ENCODE measurements at places on chromosomes 3 and 15. TPM values are rescaled to one million over a fixed set of nuclear protein-coding genes. Genes with fewer than 3 reads are reported as not detected.

SERPINI2 gene
- total RNA-seq = not detected

KLHL40 gene
- not detected for total RNA-seq

WDR93 gene
- not detected for total RNA-seq

RGMA gene
- 16.0 TPM for total RNA-seq

TEX9 gene
- 33.4 TPM for total RNA-seq

CLEC3B gene
- 248 TPM for total RNA-seq

CHL1 gene
- 64.8 TPM for total RNA-seq

ONECUT1 gene
- total RNA-seq = not detected

STRIT1 gene
- total RNA-seq = not detected

GRCh38 chr3:8739757-8740504 lies 6.3 kb downstream of the CAV3 start:
- DNase-seq = no peak

- DNase-seq = peak; percentile 72
These were observed 35.7 kb upstream of the ACTL6A start for GRCh38 chr3:179526989-179527391.

- DNase-seq = no peak
These were observed 769.5 kb downstream of the TUSC7 start for GRCh38 chr3:117479095-117479494.

- no peak for DNase-seq
These were observed 40.0 kb upstream of the FAM3D start for GRCh38 chr3:58706395-58707167.

DNA sequence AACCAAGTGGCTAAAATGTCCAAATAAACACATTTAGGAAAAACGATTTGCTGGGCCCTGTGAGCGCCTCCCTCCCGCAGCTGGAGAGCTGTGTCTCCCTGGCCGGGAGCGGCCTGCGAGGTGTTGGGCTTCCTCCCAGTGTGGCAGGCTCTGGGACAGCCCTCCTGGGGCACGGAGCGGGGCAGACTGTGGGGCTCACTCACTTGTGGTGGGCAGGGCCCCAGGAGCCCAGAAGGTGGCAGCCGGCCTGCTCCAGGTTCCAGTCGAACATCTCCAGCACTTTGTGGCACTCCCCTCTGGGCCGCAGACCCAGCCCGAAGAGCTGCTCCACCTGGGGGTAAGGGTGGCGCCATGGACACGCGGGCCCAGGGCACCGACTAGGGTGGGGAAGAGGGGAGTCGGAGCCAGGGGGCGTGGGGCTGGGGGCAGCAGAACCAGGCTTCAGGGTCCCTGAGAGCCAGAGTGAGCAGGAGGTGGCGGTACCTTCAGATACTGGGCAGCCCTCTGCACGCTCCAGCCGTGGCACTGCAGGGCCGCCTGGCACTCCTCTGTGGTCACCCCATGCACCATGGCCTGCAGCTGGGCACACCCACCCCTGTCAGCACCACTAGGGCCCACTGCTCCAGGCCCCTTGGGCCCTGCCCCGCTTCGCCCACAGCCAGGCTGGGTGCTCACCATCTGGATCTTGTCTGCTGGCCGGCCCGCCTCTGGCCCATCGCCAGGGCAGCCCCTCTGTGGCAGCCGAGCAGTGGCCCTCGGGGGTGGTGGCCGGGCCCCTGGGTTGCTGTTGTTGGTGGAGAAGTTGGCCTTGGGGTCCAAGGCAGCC lies 41.5 kb downstream of the TNK2 start:
- no peak for DNase-seq

GRCh38 chr15:55241891-55242290 lies 45.1 kb upstream of the RSL24D1 start:
- no peak for DNase-seq

DNA sequence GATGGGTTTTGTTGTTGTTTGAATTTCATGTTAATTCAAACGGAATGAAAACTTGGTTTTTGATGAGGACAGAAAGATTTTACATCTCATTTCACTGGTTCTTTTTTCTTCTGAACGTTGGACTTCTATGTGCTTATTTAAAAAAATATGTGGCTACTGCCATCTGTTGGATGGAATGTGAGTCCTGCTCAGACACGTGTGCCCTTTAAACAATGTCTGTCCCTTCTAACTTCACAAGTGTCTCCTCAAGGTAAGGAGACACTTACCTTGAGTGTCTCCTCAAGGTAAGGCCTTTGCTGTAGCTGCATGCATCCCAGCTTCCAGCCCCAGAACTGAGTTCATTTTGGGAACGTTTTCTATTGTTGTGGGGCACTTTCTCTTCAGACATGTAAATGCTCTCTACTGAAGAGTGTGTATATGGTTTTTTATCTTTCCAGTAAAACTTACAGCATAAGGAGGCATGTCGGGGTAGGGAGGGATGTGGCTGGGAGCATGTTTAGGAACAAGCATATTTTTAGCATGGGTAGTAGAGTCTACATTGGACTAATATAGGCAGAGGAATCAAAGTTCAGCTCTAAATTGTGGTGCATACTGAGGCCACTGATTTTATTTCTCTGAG lies 63.1 kb upstream of the UBE3A start:
- no peak for DNase-seq

- DNase-seq = no peak
These were observed 118.5 kb upstream of the LMOD3 start for GRCh38 chr3:69240651-69241568.

- DNase-seq = no peak
These were observed 35.9 kb downstream of the RARB start for GRCh38 chr3:25463836-25464418.

- DNase-seq = no peak
These were observed 158.8 kb upstream of the GPR149 start for GRCh38 chr3:154588831-154589230.

DNA sequence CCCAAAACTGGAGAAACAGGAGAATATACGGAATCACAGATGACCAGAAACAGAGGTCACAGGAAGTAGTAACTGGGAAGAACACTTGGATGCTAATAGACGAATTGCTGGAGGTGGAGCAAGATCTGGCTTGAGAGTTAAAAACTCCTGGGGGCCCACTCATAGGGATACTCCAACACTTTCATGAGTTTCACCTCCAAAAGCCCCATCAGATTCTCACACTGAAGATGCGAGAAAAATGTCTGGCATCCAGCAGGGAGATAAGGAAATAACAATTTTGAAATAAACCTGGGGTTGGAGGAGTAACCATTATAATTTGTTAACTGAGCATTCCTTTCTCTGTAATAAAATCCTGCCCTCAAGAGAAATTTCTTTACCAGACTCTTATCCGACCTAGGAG lies 154.0 kb downstream of the ANXA2 start:
- DNase-seq = no peak

DNA sequence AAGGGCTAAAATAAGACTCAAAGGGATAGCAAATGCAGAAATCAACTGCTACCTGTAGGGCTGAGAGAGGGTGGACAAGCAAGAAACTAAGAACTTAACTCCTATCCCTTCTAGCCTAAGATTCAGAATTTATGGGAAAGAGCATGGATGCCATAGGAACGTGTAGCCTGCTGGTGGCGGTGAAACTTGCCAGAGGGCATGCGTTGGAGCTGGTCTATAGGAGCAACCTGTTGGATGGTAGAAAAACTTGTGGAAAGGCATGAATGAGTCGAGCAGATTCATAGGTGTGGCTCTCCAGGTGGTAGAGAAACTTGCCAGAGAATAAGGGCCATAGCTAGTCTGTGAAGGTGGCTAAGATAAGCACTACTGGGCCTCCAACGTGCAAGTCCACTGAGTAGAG lies 137.2 kb downstream of the DOCK3 start:
- no peak for DNase-seq

DNA sequence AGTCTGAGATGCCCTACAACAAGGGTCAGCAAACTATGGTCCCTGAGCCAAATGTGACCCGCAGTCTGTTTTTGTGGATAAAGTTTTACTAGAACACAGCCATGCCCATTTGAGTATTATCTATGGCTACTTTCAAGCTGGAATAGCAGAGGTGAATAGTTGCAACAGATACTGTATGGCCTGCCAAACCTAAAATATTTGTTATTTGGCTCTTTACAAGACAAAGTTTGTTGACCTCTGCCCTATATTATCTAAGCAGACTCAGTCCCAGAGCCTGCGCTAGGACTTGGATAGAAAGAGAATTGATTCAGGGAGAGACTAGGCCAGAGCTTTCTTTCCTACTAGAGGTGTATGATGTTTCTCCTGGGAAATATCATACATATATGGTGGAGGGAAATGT lies 81.7 kb upstream of the NMNAT3 start:
- no peak for DNase-seq

DNA sequence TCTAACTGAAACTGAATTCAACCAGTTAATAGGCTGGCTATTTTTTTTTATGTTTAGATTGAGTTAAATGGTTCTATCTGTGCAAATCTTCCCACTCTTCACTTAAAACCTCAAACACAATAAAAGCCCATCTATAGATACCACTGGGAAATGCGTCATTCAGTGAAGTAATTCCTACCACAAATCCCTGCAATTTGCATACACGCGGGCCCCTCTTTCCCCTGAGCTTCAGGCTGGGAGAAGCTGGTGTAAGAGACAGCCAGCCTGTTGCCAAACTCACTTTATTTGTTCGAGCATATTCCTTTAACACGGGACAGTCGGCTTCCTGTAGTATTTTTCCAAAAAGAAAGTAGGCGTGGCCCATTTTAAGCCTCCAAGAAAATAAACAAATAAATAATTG lies 26.0 kb upstream of the MCTP2 start:
- no peak for DNase-seq

GRCh38 chr3:108804966-108805365 lies 17.6 kb upstream of the TRAT1 start:
- DNase-seq = no peak

DNA sequence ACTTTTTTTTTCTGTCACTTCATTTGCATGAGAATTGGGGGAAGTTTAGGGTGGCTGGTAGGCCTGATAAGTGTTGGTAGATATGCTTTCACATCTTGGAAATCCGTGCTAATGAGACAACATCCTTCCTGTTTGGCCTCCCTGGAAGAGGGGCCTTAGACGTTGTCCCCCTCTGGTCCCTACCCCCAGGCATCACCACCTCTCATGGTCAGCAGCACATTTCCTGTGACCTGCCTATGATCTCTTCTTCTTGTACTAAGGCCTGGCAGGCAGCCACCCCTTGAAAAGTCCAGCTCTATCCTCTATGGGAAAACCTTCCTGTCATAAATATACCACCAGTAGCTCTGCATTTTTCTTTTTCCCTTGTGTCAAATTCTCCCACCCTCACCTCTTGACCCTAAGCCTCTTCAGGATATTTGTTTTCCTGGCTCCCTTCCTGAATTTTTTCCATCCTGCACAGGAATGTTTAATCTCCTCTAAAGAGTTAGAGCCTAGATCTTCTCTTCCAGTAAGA lies 107.8 kb downstream of the SNRK start:
- DNase-seq = peak; percentile 78

DNA sequence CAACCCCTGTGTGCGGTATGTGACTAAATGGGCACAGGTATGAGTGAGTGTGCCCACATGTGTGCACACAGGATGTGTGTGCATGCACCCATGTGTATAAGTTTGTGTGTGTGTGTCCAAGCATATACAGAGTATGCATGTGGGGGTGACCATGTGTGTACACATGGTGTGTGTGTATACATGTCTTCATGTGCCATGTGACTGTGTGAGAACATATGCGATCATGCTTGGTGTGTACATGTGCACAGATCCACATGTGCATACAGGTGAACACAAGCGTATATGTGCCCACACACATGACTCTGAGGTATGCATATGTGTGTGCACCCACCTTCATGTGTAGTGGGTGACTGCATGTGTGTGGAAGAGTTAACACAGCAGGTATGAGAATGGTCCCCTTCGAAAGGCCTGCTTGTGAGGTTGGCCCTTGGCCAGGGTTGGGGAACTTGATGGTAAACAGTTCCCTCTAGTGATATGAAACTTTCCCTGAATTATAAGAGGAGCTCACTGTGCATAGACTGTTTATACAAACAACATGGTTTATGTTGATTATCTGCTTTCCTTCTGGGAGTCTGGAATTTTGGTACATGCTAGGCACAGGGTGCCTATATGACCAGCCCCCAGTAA lies 10.3 kb downstream of the PFKFB4 start:
- no peak for DNase-seq

- no peak for DNase-seq
These were observed 22.3 kb downstream of the HACD2 start for GRCh38 chr3:123562547-123562946.

GRCh38 chr3:4850928-4851265 lies 128.3 kb upstream of the BHLHE40 start:
- no peak for DNase-seq

- DNase-seq = no peak
These were observed 16.0 kb upstream of the NPAP1 start for GRCh38 chr15:24659622-24660021.

GRCh38 chr15:94097552-94097951 lies 133.8 kb upstream of the MCTP2 start:
- DNase-seq = no peak

GRCh38 chr3:98699132-98699531 lies 64.0 kb upstream of the ST3GAL6 start:
- DNase-seq = no peak

DNA sequence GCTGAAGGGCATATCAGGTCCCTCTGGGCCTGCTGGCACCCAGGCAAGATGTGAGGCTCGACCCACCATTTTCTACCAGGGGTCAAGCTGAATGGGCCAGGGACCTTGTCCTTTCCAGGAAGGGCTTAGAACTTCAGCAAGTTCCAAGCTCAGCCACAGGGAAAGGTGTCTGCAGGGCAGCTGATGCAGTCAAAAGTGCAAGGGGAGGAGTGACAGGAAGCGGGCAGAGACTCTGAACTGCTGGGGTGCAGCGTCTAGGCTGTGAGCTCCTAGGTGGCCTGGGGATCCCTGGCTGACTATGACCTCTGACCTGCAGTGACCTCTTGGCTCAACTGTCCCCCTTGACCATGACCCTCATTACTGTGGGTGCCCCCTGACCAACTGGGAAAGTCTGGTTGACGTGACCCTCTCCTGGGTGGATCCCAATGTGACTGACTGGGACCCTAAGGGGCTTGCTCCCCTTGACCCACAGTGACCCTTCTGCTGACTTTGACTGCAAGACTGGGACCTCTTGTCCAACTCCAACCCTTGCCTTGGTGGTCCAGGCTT lies 14.4 kb upstream of the SEC13 start:
- DNase-seq = no peak

DNA sequence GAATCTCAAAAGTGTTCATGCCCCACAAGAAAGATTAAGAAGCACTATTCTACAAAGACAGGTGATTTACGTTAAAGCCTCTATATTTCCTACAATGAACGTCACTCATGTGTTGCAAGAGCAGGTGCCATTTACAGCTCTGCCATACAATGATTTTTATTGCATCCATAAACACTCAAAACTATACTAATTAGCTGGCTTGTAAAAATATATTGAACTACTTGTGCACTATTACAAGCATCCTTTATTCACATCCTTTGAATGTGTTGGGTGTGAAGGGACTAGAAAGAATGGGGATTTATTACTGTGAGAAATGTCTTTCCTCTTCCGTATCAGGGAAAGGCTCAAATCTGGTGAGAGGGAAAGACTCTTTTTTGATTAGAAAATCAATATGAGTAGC lies 50.7 kb upstream of the C3orf49 start:
- no peak for DNase-seq
